Adipocyte (in vitro differentiated cells): ENCODE measurements at places on chromosomes 1 and 21.

DNA sequence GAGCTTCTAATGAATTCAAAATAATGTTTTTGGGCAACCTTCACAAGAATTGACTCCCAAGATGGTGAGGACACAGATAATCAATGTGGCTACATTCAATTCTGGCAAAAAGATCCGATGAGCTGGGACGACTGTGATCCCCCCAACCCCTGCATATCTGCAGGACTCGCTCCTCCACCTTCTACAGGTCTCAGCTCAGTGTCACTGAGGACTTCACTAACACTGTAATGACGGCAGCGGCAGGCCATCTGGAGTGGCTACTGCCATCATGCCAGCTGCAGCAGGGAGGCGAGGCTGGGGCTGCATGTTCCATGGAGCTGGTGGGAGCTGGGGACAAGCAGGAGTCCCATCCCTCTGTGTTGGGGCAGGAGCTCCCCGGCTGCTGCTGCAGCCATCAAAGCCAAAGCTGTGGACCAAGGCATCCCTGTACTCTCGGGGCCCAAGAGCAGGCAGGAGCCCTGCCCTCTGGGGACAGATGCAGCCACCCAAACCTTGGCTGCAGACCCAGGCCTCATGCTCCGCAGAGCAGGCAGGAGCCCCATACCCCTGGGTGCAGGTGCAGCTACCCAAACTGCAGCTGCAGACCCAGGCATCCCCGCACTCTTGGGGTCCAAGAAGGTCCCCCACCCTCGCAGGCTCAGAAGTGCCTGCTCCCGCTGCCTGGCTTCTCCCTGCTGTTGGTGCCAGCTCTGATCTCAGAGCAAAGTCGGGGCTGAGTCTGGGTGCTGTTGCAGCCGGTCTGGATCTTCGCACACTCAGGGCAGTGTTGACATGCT lies 12.2 kb upstream of the DHRS3 start:
- DNase-seq = no peak

GRCh38 chr1:58233729-58234128 lies 312.8 kb downstream of the OMA1 start:
- no peak for DNase-seq

DNA sequence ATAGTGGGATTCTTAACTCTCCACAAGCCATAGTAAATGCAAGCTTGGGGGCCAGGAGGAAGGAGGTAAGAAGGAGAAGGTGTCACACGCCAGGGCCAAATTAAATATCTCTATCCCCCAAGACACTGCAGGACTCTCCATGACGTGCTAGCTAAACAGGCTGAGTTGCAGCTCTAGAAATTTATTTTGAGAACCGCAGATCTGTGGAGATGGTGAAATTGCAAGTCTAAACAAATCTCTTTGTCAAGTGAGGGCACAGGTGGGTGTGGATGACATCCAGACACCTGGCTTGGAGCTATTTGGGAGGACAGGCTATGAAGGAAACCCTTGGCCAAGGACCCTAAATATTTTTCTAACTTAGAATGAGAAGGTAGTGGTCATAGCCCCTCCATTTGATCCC lies 39.5 kb upstream of the USP1 start:
- DNase-seq = no peak

DNA sequence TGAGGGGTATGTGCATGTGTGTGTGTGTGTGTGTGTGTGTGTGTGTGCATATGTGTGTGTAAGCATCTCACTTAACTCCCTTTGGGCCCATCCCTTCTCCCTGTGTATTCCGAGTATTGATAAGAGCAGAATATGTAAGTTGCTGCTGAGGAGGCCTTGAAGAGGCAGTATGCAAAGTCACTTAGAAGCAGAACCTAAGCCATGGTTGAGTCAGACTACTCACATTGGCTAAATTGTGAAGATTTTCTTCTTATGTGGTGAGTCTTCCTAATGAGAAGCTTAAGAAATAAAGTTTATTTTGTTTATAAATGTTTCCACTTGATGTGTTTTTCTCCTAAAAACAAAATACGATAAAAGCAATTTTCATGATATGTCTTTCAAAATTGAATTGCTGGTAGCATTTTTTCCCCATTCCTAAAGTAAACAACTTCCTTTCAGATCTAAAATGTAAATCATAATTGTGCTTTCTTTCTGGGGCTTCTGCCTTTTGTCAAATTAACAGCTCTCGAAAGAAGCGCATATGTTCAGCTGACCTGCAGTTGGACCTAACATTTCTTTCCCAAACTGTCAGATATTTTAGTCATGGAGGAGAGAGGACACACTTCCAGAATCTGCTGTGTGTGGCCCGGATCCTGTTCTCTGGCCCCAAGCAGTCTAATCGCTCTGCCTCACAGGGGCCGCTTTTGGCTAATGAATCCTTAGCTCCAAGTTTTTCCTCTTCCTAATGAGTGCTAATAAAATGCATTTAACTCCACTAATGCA lies 284.0 kb downstream of the DUSP10 start:
- peak; percentile 60 for DNase-seq

DNA sequence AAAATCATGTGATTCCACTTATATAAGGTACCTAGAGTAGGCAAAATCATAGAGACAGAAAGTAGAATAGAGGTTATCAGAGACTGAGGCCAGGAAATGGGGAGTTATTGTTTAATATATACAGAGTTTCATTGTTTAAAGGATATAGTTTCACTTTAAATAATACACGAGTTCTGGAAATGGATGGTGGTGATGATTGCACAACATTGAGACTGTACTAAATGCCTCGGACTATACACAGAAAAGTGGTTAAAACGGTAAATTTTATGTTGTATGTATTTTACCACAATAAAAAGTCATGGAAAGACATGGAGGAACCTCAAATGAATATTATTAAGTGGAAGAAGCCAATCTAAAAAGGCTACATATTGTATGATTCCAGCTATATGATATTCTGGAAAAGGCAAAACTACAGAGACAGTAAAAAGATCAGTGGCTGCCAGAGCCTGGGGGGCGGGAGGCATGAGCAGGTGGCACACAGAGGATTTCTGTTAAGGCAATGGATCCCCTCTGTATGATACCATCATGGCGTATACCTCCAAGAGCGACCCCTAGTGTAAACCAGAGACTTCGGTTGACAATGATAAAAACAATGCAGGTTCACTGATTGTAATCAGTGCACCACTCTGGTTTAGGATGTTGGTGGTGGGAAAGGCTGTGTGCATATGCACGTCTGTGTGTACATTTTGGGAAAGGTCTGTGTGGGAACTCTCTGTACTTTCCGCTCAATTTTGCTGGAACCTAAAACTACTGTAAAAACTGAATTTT lies 7.5 kb downstream of the C1orf198 start:
- DNase-seq = no peak

GRCh38 chr1:154741327-154741726 lies 128.8 kb downstream of the KCNN3 start:
- DNase-seq = no peak

- DNase-seq = no peak
Observed at GRCh38 chr1:46070164-46070814, 62.1 kb downstream of the PIK3R3 start.

GRCh38 chr21:45706299-45706698 lies 62.8 kb downstream of the PCBP3 start:
- DNase-seq = no peak

- DNase-seq = no peak
Observed at GRCh38 chr1:230375780-230376179, 50.4 kb downstream of the PGBD5 start.

DNA sequence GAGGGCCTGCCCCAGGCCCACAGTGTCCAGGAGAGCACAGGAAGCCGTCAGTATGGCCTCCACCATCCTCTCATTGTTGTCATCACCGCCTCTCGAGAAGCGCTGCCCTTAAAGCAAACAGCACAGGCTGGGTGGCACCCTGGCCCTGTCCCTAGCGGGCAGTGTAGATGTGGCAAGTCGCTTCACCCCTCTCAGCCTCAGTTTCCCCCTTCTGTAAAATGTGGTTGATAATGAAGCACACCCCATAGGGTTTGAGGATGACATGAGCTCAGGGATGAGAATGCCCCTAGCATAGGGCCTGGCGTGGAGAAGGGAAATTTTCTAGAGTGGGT lies 13.4 kb downstream of the PLA2G2F start:
- no peak for DNase-seq

GRCh38 chr1:178651742-178652141 lies 73.3 kb upstream of the RALGPS2 start:
- DNase-seq = peak; percentile 15

DNA sequence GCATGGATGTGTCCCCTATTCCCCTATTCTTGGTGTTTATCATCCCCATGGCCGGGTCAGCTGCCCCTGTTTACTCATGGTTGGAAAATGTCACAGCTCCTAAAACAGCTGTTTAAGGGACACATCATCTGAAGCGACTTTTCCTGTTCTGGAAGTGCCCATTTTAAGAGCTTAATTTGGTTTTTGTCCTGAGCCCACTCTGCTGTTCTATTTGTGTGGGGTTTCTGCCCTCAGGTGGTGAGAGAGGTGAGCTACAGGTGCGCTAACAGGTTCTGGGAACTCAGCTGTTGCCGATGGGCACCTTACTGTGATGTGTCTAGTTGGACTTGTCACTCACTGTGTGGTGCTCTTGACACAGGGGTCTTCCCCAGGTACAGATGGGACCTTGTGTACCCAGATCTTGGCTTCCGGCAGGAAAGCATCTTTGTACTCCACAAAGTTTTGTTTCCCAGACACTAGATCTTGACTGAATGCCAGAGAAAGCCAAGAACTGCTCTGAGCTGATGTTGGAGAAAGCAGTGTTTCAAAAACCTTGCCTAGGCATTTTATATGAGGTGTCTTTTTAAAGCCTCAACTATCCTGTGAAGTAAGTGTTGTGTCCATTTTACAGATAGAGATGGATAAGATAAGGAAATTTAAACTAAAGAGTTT lies 59.0 kb upstream of the CD1D start:
- peak; percentile 28 for DNase-seq

- no peak for DNase-seq
Observed at GRCh38 chr1:231853588-231854207, 227.1 kb downstream of the DISC1 start.

GRCh38 chr1:235286667-235287066 lies 41.3 kb downstream of the ARID4B start:
- no peak for DNase-seq

GRCh38 chr1:151085953-151086559 lies 15.5 kb downstream of the GABPB2 start:
- no peak for DNase-seq

- no peak for DNase-seq
Observed at GRCh38 chr1:20685099-20685662, 24.0 kb upstream of the DDOST start.

DNA sequence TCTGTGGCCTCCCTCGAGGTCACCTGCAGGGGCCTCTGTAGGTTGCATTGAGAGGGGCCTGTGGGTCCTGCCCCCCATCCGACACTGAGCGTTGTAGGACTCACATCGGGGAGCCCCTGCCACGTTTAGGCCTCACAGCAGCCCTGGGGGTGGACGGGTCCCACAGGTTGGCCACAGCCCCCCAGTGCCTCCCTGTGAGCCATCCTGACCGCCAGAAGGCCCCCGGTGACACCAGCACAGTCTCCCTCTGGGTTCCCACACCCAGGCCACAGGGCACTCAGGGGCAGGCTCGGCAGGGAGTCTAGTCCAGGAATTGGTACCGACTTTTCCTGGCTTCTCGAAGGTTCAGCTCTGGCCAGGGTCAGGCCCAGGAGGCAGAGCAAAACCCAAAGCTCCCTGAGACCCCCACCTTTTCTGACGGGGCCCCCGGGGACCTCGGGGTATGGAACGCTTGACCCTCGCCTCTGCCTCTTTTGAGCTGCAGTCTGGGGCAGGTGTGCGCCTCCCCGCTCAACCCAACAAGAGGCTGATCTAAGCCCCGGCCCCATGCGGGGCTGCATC lies 13.9 kb upstream of the POFUT2 start:
- DNase-seq = no peak
